Melanocyte of skin (primary cell): ENCODE measurements at places on chromosomes 4 and X. TPM values are rescaled to one million over a fixed set of nuclear protein-coding genes. Genes with fewer than 3 reads are reported as not detected.

The FAM9B gene
- total RNA-seq: not detected in 2 replicates

The MAGEB17 gene
- total RNA-seq: not detected in 2 replicates

The F8A2 gene
- not detected in 2 replicates for total RNA-seq

The CCSER1 gene
- 1.0 and 2.5 TPM in 2 replicates for total RNA-seq

The FREM3 gene
- total RNA-seq: not detected in 2 replicates

The BCOR gene
- total RNA-seq: 34.2 and 42.0 TPM in 2 replicates

The USP38 gene
- 23.4 and 26.9 TPM in 2 replicates for total RNA-seq

The ZNF157 gene
- not detected in 2 replicates for total RNA-seq

The UGT2A1 gene
- not detected in 2 replicates for total RNA-seq

The CACNA1F gene
- under 0.01 TPM in 2 replicates for total RNA-seq

The RBM41 gene
- total RNA-seq: 11.7 and 19.0 TPM in 2 replicates

The MTNR1A gene
- not detected in 2 replicates for total RNA-seq

The CXCR3 gene
- under 0.01 TPM in 1 of 2 replicates, not detected in the other for total RNA-seq

The ADH1A gene
- total RNA-seq: not detected in 2 replicates

The PDZD4 gene
- total RNA-seq: 1.00 and 1.4 TPM in 2 replicates

The SSX4B gene
- 0.36 TPM in 1 of 2 replicates, not detected in the other for total RNA-seq

The EMCN gene
- not detected in 2 replicates for total RNA-seq

The ZNF81 gene
- total RNA-seq: 4.5 and 8.7 TPM in 2 replicates

The GAGE12J gene
- total RNA-seq: not detected in 2 replicates

The PPBP gene
- not detected in 2 replicates for total RNA-seq

The LEF1 gene
- 99.6 and 151 TPM in 2 replicates for total RNA-seq

The PCSK1N gene
- total RNA-seq: 0.69 and 1.1 TPM in 2 replicates

The SERTM2 gene
- 0.33 and 0.93 TPM in 2 replicates for total RNA-seq

The CENPVL2 gene
- total RNA-seq: not detected in 2 replicates

The GYG2 gene
- 44.0 and 97.0 TPM in 2 replicates for total RNA-seq

The TBX22 gene
- total RNA-seq: 0.36 TPM in 1 of 2 replicates, not detected in the other

The STARD8 gene
- 9.4 and 15.0 TPM in 2 replicates for total RNA-seq

The PHKA1 gene
- total RNA-seq: 6.7 and 7.6 TPM in 2 replicates

The BEX4 gene
- total RNA-seq: 21.1 and 28.3 TPM in 2 replicates

The RTL3 gene
- not detected in 2 replicates for total RNA-seq

The SMPX gene
- total RNA-seq: not detected in 2 replicates

The IL9R gene
- total RNA-seq: not detected in 2 replicates

The PCDH10 gene
- 0.69 and 1.1 TPM in 2 replicates for total RNA-seq

The NSG1 gene
- total RNA-seq: 46.8 and 160 TPM in 2 replicates
